ENCODE measurements at places on chromosomes 11 and 22. TPM values are rescaled to one million over a fixed set of nuclear protein-coding genes. Genes with fewer than 3 reads are reported as not detected.

DNA sequence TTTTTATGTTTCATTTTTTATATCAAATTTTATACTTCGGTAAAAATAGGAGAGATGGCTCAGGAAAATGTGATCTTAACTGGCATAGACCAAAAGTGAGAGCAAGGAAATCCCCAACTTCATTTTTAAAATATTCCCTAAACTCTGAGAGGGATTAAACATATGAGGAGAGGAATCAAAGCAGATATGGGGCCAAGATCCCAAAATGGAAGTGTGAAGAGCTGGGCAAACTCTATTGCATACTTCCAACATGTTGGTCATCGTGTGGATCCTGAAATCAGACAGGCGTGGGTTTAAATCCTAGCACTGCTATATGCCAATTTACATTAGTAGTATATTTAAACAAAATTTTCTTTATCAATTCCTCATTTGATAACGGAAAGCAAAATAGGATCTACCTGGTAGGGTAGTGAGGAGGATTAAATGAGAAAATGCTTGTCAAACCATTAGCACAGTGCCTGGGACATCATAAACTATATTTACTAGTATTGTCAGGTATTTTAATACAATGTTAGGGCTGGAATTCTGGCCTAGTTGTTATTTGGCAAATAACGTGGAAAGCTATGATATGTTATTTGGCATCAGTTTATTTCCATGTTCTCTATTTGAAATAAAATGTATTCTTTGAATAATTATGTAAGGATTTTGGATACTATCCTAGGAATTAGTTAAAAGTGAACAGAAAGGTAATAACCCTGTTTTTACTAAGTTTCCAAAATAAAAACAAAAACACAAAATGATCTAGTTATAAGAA lies 392.8 kb upstream of the CCDC90B start:
- no peak for DNase-seq

DNA sequence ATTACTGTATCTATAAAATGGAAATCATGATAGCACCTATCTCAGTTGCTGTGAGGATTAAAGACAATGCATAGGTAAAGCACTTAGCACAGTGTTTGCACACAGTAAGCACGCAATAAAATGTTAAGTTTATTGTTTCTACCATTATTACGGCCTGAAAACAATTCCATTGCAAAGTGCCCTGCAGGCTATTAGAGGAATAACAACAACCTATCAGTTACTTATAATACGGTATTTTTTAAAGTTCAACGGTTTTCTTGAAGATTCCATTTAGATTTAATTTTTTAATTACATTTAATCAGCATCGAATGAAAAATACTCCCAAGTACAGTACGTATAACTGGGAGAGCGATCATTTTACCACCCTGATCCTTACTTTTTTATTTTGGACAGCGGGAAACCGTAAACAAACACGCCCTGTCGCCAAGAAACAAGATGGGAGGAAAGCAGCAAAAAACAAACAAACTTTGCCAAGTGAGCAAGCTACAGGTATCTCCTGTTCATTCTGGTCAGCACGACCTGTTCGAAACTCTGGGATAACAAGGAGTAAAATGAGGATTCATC lies 893 bp downstream of the SLC36A4 start:
- no peak for DNase-seq

DNA sequence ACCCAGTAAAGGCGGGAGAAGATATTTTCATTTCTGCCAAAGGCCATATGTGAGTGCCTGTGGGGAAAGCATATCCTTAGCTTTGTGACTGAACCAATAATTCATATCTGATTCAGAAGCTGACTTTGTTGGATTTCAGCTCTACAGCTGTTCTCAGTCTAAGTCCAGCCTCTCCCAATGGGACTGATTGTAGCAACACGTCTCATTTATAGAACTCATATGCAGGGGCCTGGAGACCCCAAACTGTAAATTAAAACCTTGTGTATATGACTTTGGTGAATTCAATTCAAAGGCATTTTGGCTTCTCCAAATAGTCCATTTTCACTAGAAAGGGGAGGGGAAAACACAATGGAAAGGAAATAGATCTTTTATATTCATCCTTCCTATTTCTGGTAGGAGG lies 250.4 kb upstream of the SORL1-AS1 start:
- DNase-seq, result no peak

GRCh38 chr11:70826541-70827335 lies 425.6 kb downstream of the SHANK2 start:
- DNase-seq, result no peak

DNA sequence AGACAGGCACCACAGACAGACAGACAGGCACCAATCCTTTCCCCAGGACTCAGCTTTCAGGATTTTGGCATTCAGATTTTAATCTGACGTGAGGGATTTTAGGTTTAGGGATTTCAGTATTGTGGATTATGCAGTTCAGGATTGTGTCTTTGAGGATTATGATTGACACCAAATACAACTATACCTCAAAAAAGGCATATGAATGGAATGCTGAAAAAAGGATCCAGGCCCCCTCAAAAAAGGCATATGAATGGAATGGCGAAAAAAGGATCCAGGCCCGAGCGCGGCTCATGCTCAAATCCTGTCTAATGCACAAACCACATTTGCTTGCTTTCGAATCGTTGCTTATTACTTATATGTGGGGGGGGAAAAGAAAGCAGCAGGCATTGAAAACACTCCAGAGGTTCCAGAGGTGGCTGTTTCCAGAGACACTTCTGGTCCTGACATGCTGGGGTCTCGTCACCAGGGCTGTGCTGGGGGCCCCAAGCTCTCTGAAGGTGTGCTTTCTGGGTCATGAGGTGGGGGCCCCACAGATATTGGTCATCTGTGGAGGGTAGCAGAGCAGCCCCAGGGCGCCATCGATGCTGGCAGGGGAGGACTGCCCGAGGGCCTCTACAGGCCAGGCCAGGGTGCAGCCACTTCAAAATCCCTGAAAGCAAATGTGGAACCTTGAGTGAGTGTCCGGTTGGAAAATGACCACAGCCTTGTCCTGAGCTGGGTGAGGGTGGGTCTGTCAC lies 16.8 kb upstream of the OSBPL5 start:
- DNase-seq, result no peak

The SLC25A1 gene
- total RNA-seq, result 50.3 TPM

The AMPD3 gene
- total RNA-seq, result 9.8 TPM

All from lower lobe of right lung (tissue), 2 donors.